GDM1 (cell line): ENCODE measurements at places on chromosomes 5 and 9.
A peak's percentile ranks its signal among the peaks of the same experiment; 100 is the strongest.

DNA sequence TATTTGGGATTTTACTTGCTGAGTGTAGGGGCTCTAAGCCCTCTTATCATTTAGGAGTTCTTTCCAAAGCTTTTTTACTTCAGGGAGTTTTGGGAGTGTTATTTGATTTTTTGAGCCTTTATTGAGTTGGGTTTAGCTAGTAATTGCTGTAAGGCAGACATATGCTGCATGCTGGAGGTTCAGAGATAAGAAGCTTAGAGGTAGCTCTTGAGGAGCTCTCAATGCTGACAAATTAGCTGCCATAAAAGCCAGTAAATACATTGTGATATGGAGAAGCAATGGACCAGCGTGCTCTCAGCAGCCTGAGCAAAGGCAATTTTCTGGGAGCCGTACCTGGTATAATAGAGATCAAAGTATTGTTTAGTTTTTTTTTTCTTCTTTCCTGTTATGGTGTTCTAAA lies 11.6 kb downstream of the ARHGEF28 start:
- no peak for DNase-seq

DNA sequence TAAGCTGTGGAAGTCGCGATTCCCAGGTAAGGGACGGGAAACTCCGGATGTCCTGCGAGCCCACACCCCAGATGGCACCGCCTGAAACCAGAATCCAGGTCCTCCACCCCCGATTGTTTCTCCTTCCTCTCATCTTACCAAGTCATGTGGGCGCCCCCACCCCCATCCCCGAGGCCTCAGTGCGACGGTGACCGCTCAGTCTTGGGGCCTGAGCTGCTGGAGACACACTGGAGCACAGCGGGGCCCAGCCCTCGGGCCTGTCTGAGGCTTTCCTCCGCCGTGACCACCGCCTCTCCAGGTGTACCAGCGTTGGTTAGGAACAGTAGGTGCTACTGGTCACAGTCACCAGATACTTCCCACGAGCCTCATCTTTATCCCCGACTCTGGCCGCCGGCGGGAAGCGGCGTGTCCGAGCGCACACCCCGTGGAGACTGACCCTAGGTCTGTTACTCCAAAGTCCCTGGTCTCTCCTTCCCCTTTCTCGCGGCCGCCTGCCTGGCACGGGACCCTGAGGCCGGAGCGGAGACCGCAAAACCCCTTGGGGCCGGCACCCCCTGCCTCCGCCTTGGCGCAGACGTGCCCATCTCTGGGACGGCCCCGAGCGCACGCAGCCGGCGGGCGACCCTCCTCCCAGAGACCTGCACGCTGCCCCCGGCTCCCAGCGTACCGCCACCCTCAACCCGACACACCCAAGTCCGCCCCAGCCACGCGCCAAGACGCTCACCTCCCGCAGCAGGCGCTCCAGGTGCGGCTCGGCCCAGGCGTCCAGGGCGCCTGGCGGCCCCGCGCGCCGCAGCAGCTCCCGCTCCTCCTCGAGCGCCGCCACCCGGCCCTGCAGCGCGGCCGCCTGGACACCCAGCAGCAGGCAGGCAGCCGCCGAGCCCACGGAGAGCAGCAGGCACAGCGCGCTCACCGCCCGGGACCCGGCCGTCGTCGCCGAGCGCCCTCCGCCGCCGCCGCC lies 733 bp downstream of the COL23A1 start:
- peak; percentile 51 for DNase-seq

- DNase-seq, result no peak
These were observed 28.9 kb downstream of the STXBP1 start for GRCh38 chr9:127640908-127641545.

DNA sequence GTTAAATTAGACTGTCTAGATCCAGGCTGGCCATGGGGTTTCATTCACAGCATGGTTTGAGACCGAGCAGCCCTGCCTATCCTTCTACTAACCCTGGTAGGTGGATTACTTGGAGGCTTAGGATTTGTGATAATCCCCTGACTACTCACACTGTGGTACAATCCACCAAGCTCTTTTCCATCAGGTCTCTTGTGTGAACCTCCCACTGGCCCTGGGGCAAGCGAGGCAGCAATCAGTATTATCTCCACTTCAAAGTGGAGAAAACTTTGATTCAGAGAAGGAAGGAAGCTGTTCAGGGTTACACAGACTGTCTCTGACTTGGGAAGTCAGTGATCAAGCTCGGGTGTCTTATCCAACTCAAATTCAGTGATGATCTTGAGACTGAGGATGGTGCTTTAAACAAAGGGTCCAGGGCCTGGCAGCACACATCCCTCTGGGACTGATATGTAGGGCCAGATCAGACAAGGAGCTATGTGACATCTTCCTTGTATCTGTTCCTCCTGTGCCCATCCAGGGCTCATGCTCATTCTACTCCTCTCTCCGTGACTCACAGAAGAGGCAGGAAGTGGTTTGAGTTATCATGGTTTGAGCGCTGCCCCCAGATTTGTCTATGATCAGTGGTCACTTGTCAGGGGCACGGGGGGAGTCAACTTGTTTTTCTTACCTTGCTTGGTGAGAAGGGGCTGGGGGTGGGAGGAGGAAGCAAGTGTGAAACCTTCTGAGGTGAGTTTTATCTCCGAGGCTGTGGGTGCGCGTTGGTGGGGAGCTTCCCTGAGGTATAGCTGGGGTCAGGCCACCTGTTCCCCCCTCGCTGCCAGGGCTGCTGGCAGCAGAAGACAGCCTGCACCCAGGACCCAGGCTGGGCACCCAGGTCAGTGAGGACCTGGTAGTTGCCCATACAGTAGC lies 48.6 kb downstream of the RGS3 start:
- DNase-seq, result no peak

DNA sequence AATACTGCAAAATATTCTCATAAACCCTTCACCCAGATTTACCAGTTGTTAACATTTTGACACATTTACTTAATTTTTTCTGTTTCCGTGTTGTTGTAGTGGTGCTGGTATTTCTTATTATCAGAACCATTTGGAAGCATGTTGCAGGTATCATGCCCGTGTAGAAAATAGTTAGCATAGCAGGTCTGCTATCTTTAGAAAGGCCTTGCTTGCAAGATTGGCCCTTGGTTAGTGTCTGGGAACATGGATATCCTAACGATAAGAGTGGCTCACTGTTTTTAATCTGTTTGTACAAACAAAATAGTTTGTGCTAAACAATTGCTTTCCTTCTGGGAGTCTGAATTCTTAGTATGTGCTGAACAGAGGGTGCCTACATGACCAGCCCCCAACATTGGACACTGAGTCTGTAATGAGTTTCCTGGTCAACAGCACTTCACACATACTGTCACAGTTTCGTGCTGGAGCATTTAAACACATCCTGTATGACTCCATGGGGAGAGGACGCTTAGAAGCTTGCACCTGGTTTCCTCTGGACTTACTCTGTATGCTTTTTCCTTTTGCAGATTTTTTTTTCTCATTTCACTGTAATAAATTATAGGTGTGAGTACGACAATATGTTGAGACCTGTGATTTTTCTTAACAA lies 66.9 kb downstream of the MAN2A1 start:
- no peak for DNase-seq

DNA sequence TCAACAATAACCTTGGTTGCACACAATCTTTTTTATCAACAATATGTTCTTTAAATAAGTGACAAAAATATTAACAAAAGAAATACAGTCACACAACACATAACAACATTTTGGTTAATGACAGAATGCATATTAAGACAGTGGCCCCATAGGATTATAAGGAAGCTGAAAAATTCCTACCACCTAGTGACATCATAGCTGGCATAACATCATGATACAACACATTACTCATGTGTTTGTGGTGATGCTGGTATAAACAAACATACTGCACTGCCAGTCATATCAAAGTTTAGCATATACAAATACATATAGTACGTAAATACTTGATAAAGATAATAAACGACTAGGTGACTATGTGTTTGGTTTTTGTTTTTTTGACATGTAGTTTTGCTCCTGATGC lies 344.8 kb upstream of the POU5F2 start:
- DNase-seq, result no peak

DNA sequence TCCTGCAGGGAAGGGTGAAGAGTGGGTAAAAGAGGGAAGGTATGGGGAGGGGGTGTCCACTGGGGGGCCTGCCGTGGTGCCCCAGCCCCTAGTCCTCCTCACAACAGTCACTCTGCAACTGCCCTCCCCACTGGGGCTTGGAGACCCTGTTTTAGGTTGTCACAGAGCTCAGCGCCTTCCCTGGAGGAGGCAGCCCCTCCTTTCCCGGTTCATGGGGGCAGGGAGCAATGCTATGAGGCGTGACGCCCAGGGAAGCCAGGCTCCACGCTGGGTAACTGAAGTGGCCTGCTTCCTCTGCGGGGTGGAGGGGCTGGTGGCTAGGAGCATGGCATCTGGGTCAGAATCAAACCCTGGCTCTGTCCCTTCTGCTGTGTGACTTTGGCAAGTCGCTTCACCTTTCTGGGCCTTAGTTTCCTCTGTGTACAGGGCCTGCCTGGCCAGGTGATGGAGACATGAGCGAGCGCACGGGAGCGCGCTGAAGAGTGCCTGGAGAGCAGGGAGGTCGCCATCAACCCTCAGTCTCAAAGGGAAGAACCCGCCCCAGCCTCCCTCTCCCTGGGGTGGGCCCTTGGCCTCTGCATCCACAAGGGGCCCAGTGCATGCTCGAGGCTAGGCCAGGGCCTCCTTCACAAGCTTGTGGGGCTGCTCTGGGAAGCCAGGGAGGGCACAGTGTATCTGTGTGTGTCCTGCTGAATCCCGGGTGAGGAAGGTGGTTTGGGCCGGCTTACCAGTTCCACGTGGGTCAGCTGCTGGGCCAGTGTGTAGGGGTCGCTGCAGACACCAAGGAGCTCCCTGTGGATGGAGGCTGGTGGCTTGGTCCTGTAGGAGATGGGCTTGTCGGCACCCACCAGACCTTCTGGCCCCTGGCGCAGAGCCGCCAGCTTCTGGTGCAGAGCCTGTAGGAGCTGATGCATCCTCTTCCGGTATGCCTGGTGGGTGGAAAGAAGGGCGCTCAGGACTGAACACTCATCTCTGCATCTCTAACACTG lies 56.4 kb upstream of the RNF130 start:
- DNase-seq, result no peak

- DNase-seq, result peak; percentile 14
These were observed 1062.6 kb downstream of the NR2F1-AS1 start for GRCh38 chr5:92518318-92518904.

GRCh38 chr9:6590334-6590733 lies 55.2 kb downstream of the GLDC start:
- DNase-seq, result no peak

DNA sequence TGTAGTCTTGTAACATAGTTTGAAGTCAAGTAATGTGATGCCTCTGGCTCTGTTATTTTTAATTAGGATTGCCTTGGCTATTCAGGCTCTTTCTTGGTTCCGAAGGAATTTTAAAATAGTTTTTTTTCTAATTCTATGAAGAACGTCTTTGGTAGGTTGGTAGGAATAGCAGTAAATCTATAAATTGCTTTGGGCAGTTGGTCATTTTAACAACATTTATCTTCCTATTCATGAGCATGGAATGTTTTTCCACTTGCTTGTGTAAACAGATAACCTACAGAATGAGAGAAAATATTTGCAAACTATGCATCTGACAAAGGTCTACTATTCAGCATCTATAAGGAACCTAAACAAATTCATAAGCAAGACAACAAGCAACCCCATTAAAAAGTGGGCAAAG lies 173.2 kb upstream of the TRPC7 start:
- no peak for DNase-seq

- no peak for DNase-seq
These were observed 42.9 kb downstream of the ZCCHC7 start for GRCh38 chr9:37163299-37163698.

DNA sequence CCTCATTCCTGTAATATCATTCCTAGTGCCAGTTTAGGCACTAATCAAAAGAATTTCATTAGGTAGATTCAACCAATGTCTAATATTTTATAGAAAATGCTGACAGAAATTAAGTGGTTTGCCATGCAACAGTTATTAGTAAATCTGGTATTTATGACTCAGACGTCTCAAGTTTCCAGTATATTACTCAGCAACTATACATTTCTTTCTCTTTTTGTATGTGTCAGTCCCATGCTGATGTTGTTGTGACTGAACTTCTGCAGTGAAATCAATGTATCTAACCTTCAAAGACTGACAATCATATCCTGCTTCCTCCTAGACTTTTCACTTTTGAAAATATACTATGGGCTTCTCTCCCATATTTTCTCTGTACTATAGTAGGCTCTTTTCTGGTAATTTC lies 822.5 kb downstream of the NR2F1-AS1 start:
- DNase-seq, result no peak

GRCh38 chr5:159819591-159820411 lies 96.5 kb upstream of the ADRA1B start:
- no peak for DNase-seq

GRCh38 chr5:155767470-155767869 lies 559.5 kb upstream of the SGCD start:
- no peak for DNase-seq

GRCh38 chr5:164600274-164600673 lies 1094.9 kb downstream of the MAT2B start:
- DNase-seq, result no peak

GRCh38 chr5:133610489-133611356 lies 1.6 kb downstream of the FSTL4 start:
- DNase-seq, result no peak

DNA sequence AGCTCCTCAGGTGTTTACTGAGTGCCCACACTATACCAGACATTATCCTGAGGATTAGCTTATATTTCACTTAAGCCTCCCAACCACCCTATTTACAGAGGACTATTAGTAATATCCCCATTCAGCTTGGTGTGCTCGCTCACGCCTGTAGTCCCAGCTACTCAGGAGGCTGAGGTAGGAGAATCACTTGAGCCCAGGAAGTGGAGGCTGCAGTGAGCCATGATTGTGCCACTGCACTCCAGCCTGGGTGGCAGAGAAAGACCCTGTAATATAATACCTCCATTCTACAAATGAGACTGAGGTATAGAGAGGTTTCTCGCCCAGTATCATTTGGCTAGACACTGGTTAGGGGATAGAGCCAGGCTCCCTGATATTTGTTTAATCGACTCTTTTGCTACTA lies 18.0 kb upstream of the MATR3 start:
- DNase-seq, result no peak

DNA sequence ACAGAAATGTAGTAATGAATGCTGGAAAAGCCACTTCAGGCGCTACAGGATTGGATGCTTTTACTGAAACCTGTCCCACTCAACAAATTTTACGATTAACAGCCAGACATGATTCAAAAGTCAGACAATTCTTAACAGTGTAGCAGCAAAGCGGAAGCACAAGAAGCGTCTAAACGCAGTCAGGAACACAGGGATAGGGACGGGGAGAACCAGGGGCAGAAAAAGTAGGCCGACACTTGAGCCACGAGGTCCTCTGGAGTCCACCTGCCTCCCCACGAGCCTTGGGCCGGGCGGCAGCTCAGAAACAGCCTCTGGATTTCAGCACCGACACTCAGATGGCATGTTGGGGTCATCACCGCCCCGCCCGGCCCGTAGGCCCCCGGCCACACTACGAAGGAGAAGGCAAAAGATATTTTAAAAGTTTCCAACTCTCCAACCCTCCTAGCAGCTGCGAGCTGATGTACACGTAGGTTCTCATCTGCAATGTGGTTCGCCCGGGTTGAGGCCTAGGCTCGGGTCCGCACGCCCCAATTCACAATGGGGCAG lies 615 bp downstream of the RACK1 start:
- DNase-seq, result no peak

- no peak for DNase-seq
These were observed 12.9 kb upstream of the CARNMT1 start for GRCh38 chr9:75041041-75041440.

GRCh38 chr9:70573308-70573707 lies 158.9 kb upstream of the KLF9 start:
- no peak for DNase-seq
